Pancreas (tissue), 10 donors: ENCODE measurements at places on chromosomes 3 and 15. TPM values are rescaled to one million over a fixed set of nuclear protein-coding genes. Genes with fewer than 3 reads are reported as not detected.

DNA sequence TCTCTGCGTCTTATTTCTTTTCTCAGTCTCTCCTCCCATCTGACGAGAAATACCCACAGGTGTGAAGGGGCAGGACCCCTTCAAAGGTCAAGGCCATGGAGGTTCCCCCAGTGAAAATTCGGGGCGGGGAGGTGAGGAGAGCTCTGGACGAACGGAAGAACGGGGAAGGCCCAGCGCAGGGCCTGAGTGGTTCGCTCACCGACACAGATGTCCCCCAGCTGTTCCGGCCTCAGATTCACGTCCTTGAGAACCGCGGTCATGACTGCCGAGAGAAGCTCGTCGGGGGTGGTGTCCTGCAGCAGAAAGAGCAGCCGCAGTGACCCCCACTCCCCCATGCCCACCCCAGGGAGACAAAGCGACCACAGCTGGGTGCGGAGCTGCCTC is 542 bp downstream of the ACAA1 start:
- H3K36me3 ChIP-seq: peaks cover 10% of the 10 kb centered on the region
- H3K4me3 ChIP-seq: peak overlapping the region; percentile 93
- DNase-seq: peak; percentile 54
- peaks cover 38% of the 10 kb centered on the region for H3K4me1 ChIP-seq
- peak overlapping the region; percentile 83 for H3K27ac ChIP-seq

DNA sequence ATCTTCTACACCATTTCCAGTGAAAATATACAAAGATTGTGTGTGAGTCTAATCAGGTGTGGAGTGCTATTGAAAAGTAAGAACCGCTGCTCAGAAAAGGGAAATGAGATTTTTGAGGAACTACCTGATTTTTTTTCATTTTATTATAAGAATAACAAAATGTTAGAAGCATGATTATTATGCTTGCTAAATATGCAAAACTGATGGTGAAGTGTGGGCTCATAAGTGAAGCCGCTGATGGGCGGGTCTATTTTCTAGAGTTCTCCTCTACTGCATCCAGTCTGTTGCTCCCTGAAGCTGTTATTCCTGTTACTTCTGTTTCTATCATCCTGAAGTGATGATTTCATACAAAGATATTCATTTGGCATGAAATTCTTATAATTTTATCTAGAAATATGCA is 612.0 kb downstream of the CADM2 start:
- no peaks in the 10 kb centered on the region for H3K27me3 ChIP-seq
- H3K27ac ChIP-seq: no peak overlapping the region
- no peak overlapping the region for H3K4me3 ChIP-seq
- no peaks in the 10 kb centered on the region for H3K36me3 ChIP-seq

DNA sequence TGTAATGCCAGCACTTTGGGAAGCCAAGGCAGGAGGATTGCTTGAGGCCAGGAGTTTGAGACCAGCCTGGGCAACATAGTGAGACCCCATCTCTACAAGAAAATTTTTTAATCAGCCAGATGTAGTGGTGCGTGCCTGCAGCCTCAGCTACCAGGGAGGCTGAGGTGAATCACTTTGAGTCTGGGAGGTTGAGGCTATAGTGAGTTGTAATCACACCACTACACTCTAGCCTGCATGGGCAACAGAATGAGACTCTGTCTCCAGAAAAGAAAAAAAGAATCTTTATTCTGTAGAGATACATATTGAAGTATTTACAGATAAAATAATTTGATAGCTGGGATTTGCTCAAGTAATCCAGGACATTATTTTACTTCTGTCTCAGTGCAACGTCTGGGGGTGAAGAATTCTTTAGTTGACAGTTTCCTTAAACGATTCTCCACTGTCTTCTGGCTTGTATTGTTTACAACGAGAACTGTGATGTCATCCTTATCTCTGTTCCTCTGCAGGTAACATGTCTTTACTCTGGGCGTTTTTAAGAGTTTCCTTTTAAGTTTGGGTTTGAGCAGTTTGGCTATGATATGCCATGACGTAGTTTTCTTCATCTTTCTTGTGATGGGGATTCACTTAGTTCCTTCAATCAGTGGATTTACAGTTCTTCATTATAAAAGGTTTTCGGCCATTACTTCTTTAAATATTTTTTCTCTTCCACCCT is 26.3 kb downstream of the KPNA1 start:
- no peak overlapping the region for H3K27ac ChIP-seq
- no peaks in the 10 kb centered on the region for H3K36me3 ChIP-seq
- H3K4me3 ChIP-seq: no peak overlapping the region
- H3K27me3 ChIP-seq: no peaks in the 10 kb centered on the region

Gene SAMD7
- not detected for total RNA-seq

Gene C3orf22
- total RNA-seq: not detected

Gene CTXN2
- 0.06 TPM for total RNA-seq

Gene HES1
- 51.6 TPM for total RNA-seq

Gene RBP2
- not detected for total RNA-seq
